ENCODE measurements at places on chromosomes 2 and 18.

DNA sequence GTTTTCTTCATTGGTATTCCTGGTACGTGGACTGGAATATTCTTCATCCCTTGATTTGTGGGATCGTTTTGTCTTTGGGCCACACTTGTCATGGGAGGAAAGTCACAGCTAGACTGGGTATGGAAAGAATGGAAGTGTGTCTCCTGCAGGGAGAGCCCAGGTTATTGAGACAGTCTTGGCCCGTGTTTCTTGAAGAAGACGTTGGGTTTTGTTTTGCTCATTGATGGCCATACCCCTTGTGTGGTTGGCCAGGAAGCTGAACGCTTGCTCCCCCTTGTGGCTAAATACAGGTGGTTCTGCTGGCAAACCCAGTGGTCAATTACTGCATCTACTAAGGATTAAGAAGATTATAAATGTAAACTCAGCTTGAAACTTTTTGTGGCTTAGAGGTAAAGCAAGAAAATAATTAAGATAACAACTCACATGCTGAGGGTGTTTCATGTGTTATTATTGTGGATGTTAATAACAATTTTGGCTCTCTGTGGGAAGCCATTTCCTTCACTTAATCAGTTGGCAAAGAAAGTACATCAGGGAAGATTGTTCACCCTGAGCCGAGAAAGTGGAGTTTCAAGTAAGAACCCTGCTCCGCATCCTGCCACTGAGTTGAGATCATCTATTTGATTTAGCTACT is 91.8 kb downstream of the NEDD4L start:
- no peak for DNase-seq

DNA sequence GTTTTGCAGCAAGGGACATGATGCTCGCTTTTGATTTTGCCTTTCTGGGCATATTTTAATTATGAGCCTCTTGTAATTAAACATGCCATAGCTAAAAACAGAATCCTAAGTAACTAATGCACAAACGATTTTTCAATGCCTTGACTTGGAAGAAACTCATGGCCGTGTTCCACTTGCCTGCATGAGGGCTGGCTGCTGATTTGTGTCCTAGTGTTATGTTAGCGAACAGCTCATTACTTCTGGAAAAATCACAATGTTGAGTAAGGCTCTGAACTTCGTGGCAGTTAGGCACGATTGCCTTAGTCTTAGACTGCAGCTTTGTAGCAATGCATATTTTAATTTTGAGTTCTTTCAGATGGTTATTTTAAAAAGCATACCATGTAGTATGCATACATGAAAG is 4.5 kb downstream of the THSD7B start:
- no peak for DNase-seq

DNA sequence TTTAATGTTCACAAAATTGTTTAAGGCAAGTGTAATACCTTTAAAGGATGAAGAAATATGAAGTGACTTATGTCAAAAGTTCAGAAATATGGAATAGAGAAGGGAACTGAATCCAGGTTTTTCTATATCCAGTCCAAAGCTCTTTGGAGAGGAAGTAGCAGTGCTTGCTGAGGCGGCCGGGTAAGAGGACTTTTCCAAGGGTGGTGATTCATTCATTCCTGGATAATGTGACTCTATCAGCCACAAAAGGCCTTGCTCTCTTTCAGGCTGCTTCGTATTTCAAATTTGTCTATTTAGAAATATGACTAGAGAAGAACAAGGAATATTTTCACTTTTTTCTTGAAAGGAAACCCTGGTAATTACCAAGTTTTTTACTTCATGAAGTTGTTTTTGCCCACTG is 830.1 kb upstream of the ZEB2 start:
- no peak for DNase-seq

GRCh38 chr18:12060182-12060870 is 33.3 kb upstream of the ANKRD62 start:
- no peak for DNase-seq

DNA sequence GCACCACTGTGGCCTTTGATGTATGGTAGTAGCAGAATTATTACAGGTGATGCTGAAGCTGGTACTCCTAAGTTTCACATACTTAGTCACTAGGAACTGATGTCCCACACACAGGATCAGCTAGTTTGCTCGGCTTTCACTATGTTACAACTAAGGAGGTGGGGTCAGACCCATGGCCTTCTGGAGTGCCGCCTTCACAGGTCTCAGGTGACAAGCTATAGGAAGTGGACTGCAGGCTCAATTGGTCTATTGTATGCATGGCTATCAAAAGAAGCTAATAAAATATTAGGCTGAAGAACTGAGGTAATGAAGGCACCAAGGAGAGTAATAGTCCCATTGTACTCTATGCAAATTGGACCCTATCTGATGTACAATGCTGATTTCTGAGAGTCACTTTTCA is 170.6 kb downstream of the DLGAP1 start:
- no peak for DNase-seq

DNA sequence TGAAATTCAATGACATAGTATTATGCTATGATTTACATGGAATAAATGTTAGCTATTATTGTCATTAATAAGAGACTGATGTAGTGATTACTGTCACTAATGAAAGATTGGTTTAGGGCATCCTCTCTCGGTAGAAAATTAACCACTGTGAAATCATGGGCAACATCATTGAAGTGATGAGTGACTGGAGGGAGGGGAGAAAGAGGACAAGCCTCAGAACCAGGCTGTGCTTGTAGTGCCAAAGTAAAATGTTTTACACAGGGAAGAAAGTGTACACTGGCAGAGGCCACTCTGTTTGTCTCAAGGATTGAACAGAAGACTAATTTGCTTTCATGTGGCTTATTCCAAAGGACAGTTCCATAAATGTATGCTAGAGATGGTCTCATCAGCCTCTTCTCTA is 456.2 kb upstream of the TCF4 start:
- DNase-seq = no peak

DNA sequence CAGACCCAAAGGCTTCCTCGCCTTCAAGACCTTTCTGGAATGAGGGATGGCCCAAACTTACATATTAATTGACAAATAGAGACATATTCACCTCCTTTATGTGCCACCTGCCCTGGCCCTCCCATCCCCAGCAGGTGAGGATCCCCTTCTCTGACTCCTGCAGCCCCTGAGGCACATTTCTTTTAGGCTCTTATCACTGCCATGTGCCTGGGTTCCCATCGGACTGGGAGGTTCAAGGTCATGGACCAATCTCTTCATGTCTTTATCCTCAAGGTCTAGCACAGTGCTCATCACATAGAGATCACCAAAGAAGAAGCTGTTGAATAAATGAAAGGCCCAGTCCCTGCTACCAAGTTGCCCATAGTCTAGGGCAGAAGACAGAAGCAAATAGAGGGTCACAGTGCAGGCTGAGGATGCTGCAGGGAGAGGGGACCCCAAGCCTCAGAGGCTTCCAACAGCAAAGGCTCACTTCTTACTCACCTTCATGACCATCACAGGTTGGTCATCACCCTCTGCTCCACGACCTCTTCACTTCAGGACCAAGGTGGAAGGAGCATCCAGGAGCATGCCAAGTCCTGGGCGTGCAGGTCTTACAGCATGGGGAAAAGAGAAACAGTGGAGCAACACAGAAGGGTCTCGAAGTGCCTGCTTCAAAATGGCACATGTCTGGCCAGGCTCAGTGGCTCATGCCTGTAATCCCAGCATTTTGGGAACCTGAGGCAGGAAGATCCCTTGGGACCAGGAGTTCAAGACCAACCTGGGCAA is 193.9 kb downstream of the SMAD2 start:
- DNase-seq = no peak

GRCh38 chr2:230794497-230794896 is 70.2 kb upstream of the ITM2C start:
- no peak for DNase-seq

GRCh38 chr2:215536510-215536909 is 100.6 kb upstream of the FN1 start:
- DNase-seq = no peak

DNA sequence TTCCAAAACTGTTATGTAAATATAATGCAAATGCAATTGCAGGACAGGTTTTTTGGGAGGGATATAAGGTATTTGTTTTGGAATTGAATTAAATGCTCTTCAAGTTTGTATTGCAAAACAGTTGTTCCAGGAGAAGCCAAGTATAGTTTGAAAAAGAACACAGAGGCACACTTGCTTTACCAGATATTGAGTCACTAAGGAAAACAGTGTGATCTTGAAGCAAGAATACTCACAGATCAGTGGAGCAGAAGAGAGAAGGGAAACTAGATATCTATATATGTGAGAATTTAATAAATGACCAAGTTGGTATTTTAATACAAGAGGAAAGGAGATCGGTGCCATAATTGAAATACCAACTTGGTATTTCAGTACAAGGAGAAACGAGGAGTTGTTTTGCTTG is 178.9 kb downstream of the CAPN13 start:
- DNase-seq = no peak

- DNase-seq = no peak
Observed at GRCh38 chr2:14804902-14805301, 172.4 kb downstream of the LRATD1 start.

GRCh38 chr2:36707050-36707449 is 10.5 kb downstream of the VIT start:
- DNase-seq = no peak

GRCh38 chr2:223101340-223102039 is 49.5 kb downstream of the KCNE4 start:
- DNase-seq = no peak

GRCh38 chr2:134365356-134365755 is 111.5 kb downstream of the MGAT5 start:
- DNase-seq = no peak

DNA sequence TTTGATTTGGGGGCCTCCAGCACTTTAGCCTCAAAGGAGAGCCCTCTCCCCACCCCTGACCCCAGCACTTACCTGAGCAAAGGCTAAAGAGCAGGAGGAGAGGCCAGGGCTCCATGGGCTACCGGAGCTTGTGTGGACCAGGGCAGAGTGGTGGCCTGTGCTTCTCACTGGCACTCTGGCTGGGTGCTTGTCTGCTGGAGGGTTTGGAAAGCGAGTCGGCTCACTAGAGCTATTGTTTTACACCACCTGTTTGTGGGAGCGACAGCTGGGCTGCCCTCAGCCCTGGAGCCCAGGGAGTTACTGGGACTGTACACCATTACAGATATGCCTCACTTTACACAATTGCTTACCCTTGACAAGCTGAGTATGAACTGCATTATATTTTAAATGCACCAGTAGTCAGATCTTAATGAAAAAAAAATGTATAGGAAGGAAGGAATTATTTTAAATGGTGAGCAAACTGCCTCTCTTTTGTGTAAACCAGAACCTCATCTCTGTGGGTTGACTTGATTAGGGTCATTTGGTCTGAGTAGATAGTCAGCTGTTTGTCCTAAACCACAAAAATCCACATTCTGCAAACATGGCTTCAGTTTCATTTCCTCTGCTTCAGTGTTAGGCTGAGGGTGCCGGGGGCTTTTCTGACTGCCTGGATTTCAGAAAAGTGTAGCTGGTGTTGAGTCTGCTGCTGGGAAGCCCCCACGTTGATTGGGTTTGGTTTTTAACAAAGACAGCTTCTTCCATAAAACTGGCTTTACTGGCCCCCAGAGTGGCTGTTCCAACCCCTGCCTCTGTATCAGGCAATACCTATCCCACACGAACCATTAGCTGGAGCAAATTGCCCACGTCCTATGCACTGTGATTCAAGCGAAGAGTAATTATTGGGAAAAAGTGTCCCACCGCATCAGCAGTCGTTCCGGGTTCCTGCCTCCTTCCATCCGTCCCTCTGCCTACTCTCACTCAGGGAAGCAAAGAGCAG is at the start of gene CHRNA1:
CHRNA1 (minus strand) TSS at position 193 of the 976 bp plus-strand sequence; CDS start at position 115, 78 bp downstream.
- DNase-seq = peak; percentile 74

DNA sequence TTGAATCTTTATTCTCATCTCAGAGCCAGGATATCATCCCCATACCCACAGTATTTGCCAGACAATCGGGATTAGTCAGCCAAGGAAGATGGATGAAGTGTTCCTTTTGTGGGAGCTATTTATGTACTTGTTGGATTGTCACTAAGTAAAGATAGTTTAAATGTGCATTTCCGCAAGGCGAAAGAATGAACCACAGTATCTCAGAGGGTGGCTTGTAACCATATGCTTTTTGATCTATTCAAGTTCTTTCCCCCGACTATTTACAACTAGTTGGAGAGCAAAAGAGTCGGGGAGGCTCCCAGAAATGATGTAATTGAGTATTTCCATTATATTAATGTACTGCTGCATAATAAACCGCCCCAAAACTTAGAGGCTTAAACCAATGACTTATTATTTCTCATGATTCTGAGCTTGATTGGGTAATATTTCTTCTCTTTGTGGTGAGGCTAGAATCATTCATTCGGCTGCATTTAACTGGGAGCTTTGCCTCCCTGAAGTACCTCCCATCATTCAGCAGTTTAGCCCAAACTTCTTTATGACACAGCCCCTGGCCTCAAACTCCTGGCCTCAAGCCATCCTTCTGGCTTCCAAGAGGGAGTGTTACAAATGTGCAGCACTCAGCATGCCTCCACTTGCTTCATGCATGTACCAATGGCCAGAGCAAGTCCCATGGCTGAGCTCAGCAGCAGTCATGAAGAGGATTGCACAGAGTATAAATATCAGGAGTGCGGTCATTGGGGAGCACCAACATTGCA is 423.7 kb downstream of the METTL4 start:
- DNase-seq = no peak

- DNase-seq = no peak
Observed at GRCh38 chr2:118687192-118687591, 160.3 kb downstream of the EN1 start.

DNA sequence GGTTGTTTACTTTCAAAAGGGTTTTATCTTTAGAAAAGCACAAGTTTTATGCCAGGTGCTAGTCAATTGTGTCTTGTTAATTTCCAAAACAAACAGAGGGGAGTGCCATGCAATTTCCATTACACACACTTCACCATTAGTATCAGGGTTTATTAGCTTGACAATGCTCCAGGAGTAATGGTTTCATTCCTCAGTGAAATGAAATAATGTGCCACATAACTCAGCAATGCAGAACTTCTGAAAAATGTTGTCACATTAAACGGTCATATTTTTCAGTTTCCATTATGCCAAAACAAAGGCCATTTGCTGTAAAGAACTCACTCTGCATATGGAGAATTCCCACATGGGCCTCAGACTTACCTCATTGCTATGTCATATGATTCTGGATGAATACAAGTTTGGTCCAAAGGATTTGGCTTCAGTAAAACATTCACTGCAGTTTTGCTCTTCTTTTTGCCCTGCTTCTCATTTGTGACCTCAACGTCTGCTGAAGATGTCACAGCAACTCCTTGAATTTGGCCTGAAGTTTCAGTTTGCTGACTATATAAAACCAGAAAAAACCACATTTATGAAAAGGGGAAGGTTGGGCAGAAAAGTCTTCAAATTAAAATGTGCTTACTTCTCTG is 198.2 kb downstream of the SRBD1 start:
- DNase-seq = peak; percentile 27

DNA sequence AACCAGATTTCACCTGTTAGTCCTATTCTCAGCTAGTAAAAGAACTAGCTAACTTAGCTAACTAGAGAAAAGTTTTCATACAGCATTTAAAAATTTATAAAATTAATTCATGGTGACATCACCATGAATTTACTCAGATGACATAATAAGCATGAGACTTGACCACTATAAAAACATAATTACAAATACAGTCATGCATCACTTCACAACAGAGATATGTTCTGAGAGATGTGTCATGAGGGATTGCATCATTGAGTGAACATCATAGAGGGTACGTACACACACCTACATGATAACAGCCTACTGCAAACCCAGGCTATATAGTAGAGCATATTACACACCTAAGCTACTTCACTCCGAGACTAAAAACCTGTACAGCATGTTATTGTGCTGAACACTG is 481.3 kb upstream of the CHAC2 start:
- no peak for DNase-seq

- no peak for DNase-seq
Observed at GRCh38 chr2:202346180-202346579, 29.9 kb upstream of the BMPR2 start.
